ENCODE measurements at places on chromosomes 1 and 21.

DNA sequence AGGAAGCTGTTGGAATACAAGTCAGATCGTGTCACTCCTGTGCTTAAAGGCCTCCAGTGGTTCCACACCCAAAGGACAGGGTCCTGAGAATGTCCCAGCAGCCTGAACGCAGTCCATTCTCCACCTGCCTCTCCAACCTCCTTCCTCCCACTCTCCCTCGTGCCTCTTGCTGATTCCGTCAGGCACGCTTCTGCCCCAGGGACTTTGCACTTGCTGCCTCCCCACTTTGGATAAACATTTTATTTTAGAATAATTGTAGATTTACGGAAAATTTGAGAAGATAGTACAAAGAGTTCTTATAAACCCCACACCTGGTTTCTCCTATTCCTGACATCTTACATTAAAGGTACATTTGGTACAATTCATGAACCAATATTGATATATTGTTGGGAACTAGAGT, 28.4 kb upstream of the LDLRAP1 start:
- no peak for DNase-seq

GRCh38 chr1:181317261-181317930, 165.9 kb upstream of the CACNA1E start:
- DNase-seq = no peak

GRCh38 chr21:34775793-34776192, 107.0 kb downstream of the CLIC6 start:
- no peak for DNase-seq

DNA sequence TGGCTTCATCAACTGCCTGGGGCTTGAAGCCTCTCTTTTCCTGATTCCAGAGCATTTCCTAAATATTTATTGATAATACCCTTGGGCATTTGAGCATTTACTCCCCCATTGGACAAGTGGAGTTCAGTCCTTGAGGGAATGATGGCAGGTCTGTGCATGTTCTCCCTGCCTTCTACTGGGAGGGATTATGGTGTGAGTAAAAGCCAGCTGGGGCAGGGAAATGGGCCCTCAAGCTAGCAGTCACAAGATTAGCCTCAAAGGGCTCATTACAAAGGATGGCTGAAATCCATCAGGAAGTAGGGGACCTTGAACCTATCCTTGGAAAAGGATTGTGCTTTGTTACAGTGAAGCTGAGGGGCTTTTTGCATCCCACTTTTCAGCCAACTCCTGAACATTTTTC, 24.2 kb upstream of the OSBPL9 start:
- DNase-seq = no peak

- DNase-seq = no peak
These were observed 88.9 kb upstream of the ARHGAP29 start for GRCh38 chr1:94326329-94326728.

DNA sequence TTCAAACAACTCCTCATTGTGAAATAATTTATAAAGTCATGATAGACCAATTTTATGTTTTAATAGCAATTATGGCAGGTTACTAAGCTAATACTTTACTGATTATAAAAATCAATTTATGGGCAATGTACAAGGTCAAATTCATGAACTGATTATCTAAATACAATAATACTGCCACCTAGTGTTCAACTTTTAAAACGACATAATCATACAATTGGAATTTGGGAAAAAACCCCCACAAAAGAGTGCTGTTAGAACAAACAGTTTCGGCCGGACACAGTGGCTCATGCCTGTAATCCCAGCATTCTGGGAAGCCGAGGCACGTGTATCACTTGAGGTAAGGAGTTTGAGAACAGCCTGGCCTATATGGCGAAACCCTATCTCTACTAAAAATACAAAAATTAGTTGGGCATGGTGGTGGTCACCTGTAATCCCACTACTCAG, 14.0 kb downstream of the GTF2B start:
- no peak for DNase-seq

DNA sequence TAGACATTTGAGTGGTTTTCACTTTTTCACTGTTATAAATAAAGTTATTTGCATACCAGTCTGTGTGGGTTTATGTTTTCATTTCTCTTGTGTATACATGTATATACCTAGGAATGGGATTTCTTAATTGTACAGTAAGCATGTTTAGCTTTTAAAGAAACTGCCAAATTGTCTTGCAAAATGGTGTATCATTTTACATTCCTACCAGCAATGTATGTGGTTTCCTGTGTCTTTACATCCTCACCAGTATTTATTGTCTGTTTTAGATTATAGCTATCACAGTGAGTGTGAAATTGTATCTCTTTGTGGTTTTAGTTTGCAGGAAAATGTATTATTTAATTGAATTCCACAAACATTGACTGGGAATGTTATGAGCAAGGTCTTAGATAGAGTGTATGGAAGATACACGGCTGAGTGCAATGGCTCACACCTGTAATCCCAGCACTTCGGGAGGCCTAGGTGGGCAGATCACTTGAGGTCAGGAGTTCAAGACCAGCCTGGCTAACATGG, 57.3 kb downstream of the MACF1 start:
- no peak for DNase-seq

GRCh38 chr21:26801498-26801897, 43.7 kb downstream of the ADAMTS1 start:
- DNase-seq = no peak

- DNase-seq = no peak
These were observed 648.3 kb upstream of the BRINP3 start for GRCh38 chr1:191125950-191126349.

DNA sequence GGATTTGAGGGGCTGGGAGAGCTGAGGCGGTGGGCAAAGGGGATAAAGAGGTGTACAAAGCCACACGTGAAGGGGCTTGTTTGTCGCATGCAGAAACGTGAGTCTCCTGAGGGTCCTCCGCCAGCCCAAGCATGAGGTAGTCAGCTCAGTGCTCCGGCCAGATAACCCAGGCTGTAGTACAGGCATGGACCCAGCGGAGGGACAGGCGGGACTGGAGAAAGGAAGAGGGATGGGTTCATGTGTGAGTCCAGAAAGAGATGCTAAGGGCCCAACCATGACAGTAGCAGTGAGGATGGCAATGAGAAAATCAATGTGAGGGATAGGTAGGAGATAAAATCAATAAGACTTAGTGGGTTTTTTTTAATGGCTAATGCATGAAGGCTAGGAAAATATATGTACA, 13.7 kb upstream of the ELK4 start:
- DNase-seq = no peak

DNA sequence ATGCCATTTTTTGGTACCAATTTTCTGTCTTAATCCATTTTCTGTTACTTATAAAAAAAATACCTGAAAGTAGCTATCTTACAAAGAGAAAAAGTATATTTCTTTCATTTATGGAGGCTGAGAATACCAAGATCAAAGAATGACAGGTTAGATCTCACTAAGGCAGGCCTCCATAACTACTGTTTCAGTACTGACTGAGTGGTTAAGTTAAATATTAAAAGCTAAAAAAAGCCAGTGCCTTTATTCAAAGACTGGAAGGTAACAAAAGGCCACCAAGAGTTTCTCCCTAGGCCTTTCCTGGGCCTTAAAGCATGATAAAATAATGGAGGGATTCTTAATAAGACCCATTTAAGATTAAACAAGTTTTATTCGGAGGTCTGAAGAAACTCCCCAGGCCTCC, 687.7 kb upstream of the ADGRL4 start:
- DNase-seq = no peak

- DNase-seq = no peak
These were observed 113.6 kb upstream of the KIF26B start for GRCh38 chr1:245041058-245041698.

DNA sequence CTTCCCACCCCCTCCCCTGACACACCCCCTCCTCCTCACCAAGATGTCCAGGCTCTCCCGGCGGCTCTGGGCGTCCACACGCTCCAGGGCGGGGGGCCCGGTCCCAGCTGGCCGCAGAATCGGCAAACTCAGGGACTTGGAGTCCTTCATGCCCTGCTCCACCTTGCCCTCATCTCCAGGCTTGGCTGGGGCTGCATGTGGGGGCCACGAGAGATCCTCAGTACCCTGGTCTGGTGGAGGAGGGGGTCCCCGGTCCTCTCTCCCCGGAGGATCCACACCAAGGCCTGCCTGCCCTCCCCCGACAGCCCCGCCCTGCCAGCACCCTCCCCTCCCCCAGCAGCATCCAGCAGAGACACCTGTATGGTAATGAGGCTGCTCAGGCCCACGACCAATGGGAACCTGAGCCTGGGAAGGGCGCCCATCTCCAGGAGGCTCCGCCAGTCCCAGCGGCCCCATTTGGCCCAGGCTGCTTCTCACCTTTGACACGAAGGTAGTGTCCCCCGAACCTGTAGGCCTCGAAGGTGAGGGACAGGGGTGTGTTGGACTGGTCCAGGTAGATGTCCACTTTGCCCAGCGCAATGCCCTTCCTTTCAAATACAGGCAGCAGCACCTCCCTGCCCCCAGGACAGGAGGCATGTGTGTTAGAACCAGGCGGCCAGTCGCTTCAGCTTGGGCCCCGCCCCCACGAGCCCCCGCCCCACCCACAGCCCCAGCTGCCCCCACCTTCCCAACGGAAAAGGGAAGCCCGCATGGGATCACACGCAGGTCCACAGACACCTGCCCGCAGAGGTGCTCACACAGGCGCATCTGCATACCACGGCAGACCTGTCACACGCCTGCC, 8.2 kb upstream of the TNFRSF25 start:
- no peak for DNase-seq

GRCh38 chr1:206506405-206507283, 687 bp upstream of the RASSF5 start:
- no peak for DNase-seq

GRCh38 chr1:15172405-15173259, 19.1 kb downstream of the TMEM51 start:
- DNase-seq = peak; percentile 43

DNA sequence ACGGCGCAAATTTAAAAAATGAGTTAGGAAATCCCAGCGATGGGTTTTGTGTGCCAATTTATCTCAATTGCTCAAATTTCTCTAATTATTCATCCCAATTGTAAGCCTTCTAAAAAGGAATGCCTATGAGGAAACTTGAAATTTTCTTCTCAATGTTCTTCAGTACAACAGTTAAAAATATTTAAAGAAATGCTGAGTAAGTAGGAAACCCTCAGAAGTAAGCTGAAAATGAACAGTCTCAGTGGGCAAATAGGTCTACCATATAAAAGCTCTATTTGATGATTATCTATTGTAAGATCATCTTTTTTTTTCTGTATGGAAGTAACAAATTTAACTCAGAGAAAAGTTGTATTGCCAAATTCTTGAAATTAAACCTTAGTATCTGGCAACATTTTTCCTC, 1.7 kb upstream of the USP25 start:
- no peak for DNase-seq

- peak; percentile 90 for DNase-seq
These were observed at the start of gene EPS15 for GRCh38 chr1:51519048-51519864. EPS15 (minus strand) TSS chr1:51519266; CDS start chr1:51519231, 35 bp downstream.

GRCh38 chr1:51192213-51192843, 43.7 kb upstream of the RNF11 start:
- DNase-seq = peak; percentile 57

DNA sequence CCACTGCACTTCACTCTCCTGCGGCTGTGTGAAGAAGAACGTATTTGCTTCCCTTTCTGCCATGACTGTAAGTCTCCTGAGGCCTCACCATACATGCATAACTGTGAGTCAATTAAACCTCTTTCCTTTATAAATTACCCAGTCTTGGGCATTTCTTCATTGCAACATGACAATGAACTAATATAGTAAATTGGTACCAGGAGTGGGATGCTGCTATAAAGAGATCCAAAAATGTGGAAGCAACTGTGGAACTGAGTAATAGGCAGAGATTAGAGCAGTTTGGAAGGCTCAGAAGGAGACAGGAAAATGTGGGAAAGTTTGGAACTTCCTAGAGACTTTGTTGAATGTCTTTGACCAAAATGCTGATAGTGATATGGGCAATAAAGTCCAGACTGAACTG, 1907.9 kb downstream of the MRPL39 start:
- no peak for DNase-seq

DNA sequence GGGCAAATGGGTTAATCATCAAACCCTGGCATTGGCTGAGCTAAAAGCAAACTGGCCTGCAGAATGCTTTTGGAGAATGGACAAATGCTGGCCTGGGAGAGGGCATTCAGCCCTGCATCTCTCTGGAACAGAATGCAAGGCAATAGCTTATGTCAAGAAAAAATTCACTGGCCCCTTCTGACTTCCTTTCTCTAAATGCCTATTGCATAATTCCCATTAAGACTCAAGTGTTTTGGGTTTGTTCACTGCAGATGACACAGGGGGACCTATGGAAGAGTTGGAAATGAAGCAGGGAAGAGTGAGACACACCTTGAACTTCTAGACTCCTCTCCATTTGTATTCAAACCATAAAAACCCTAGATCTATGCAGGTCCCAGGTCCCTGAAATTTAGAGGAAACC, 15.9 kb downstream of the PEA15 start:
- no peak for DNase-seq

GRCh38 chr1:183733715-183734114, 71.2 kb upstream of the RGL1 start:
- no peak for DNase-seq

DNA sequence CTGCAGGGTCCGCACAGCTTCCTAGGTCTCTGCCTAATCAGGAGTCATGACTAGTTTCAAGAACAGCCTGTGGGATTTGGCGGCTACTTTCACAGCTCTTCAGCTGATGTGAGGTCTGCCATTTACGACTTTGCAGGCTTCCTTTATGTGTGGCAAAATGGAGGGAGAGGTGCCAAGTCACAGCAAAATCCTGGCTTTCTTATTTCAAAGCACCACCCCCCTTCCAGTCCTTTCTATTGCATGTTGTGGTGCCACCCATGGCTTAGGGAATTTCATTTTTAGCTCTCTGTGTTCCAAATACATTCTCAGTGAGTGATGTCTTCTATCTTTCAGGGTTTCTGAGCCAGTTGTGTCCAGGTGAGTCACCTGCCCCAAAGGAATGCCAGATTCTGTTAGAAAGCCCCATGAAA, 75.1 kb upstream of the WLS start:
- DNase-seq = peak; percentile 48

DNA sequence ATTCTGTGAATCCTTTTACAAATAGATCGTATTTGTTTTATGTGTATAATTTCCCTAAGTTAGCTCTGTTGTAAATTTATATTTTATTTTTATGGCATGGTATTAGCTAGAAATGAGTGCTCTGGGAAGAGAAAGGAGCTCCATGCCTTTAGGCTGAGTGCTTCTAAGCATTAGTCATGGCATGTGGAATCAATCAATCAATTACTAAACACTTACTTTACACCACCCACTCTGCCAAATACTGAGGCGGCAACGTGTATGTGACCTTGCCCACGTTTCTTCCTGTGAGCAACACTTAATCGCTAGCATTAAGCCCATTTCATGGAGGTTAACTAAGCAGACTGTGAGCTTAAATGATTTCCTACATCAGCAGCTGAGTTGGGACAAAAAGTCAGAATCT, 7.2 kb upstream of the BECN2 start:
- no peak for DNase-seq
